ENCODE measurements at places on chromosomes 11 and 22. TPM values are rescaled to one million over a fixed set of nuclear protein-coding genes. Genes with fewer than 3 reads are reported as not detected.

The NAALAD2 gene
- total RNA-seq: not detected

GRCh38 chr11:16155448-16155847 is 200.9 kb downstream of the SOX6 start:
- DNase-seq: no peak

The GAS2L1 gene
- total RNA-seq: 32.6 TPM

DNA sequence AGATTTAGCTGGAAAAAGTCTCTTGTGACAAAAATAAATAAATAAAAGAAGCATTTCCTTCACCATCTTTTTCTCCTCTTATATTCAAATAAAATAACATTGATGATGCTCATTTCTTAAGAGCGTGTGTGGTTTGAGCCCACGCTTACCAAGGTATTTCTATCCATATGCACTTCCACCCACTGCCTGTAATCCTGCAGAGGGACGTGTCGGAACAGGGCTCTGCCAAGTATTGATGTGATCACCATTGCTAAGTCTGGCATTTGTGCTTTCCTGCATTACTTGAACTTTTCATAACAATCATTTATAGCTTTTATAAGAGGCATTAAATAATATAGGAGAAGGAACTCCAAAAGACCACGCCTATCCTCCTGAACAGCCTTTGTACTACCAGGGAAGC is 107.6 kb downstream of the SHANK2 start:
- DNase-seq: no peak

GRCh38 chr22:35380537-35381423 is at the start of gene HMOX1:
HMOX1 (plus strand) TSS chr22:35381096; CDS start chr22:35381174, 78 bp downstream.
- DNase-seq: peak; percentile 32

- no peak for DNase-seq
These were observed 101.8 kb downstream of the BCR start for GRCh38 chr22:23282089-23282501.

The SERPING1 gene
- not detected for total RNA-seq

The MB gene
- not detected for total RNA-seq

DNA sequence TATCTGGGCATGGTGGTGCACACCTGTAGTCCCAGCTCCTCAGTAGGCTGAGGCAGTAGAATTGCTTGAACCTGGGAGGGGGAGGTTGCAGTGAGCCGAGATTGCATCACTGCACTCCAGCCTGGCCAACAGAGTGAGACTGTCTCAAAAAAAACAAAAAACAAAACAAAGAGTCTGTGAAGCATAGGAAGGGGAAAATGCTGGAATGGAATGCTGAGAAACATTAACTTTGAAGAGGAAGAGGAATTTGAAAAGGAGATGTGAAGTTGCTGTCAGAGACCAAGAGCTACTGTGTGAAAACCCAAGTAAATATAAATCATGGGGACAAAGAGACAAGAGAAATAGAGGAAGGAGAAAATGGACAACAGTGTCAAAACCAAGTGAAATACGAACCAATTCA is 455.1 kb upstream of the ARHGAP42 start:
- DNase-seq: no peak

GRCh38 chr11:85710917-85711316 is 24.9 kb upstream of the CCDC89 start:
- DNase-seq: no peak

The FOXRED2 gene
- total RNA-seq: 1.0 TPM

The OR2AG1 gene
- total RNA-seq: not detected

- DNase-seq: no peak
These were observed 174.5 kb downstream of the CEP164 start for GRCh38 chr11:117502015-117502778.

DNA sequence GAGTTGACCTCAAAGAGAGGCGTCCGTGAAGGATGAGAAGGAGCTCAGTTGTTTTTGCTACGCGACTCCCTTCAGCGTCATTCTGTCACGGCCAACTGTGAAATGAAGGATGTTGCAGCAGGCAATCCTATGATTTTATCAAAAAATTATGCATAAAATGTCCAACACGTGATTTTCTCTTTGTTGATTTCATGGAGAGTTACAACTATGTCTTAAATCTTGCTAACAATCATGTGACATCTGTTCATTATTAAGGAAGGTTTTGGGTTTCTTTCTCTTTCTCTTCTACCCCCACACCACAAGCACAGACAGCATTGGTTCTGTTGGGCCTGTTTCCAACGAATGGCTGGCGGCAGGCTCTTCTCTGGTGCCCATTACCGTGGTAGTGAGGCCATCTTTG is 3.7 kb downstream of the KRTAP5-4 start:
- no peak for DNase-seq

The C1QTNF4 gene
- total RNA-seq: 1.6 TPM

DNA sequence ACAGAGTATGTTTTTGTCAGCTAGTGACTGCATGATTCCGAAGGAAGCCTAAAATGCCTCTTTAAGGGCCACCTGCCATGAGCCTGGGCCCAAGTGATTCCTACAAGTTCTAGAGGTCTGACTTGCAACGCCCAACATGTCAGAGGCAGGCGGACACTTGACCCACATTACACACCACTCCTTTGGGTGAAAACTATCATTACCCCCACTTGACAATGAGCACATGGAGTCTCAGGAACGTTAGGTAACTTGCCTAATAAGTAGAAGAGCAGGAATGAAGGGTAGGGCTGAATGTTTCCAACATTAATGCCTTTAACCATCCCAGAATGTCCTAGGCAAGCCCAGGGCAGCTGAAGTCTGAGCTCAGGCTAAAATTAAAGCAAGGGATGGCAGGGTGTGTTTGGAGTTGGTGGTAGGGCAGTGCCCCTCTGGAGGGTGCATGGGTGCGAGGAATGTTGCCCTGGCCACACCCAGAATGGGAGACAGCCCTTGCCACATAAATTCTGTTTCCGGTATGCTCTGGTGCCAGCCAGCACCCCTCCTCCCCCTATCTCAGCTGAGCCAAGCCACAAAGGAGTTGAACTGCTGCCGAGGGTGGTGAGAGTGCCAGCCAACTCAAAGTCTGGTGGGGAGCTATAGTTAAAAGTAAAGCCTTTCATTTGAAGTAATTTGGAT is 2.5 kb downstream of the PLAAT2 start:
- DNase-seq: no peak

DNA sequence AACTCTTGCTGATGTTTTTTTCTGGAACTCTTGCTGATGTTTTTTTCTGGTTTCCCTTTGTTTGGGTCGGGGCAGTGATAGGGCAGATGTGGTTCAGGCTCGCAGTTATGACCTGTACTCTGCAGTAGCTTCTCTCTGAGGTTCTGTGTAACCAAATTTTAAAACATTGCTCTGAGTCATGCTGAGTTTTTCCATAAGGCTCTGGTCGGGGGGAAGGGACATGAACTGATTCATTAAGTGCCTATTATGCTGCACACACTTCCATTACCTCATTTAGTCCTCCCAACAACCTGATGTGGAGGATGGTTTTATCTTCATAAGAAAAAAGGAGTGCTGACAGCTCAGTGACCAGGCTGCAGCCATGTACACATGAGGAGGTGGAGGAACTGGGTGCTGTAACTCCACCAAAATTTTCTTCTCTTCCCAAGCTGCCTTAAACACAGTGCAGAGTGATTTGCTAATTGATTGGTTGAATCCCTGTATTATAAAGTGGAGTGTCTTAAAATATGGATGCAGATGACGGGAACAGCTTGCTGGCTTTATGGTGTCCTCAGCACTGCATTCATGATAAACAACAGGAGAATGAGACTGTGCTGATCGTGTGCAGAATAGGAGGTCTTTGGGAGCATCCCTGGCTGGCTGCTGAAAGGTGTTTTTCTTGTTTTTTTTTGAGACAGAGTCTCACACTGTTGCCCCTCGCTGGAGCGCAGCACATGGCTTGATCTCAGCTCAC is 19.1 kb downstream of the TNRC6B start:
- no peak for DNase-seq

GRCh38 chr11:19102521-19102900 is 14.5 kb upstream of the ZDHHC13 start:
- no peak for DNase-seq

GRCh38 chr11:63489879-63490278 is 1.1 kb downstream of the PLAAT5 start:
- DNase-seq: no peak

- DNase-seq: no peak
These were observed 519 bp downstream of the ARRB1 start for GRCh38 chr11:75350743-75351540.

- no peak for DNase-seq
These were observed 56.0 kb downstream of the ACER3 start for GRCh38 chr11:76916712-76917111.

DNA sequence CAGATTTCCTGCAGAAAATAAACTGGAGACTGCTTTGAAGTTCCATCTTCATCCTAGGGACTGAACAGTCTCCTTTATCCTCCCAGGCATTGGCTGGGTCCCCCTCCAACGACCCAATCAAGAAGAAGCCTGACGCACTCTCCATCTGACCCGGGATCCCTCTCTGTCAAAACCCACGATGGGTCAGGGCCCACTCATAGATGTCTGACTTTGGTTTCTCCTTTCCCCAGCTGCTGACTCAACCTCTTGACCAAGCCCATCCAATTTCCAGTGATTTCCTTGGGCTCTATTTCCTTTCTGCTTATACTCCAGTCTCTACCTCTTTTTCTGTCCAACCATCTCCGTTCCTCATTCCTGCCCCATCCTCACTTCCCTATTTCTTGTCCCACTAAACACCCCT is 189.7 kb downstream of the MIAT start:
- DNase-seq: no peak

DNA sequence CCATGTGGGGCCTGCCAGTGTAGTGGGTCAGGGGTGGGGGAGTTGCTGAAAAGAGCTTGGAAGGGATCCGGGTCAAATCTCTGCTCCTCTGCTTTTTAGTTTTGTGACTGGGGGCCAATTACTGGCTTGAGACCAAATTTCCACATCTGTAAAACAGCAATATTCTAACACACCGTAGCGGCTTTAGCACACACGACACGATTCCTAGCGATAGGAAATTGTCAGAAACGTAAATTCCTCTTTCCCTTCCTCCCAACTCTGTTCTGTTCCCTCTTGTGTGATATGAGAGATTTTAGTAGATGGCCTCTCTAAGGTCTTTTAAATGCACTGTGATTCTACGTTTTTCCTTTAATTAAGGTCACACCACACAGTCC is 71.9 kb downstream of the MICAL2 start:
- DNase-seq: no peak

Measured in T-helper 17 cell (primary cell).